ENCODE measurements at places on chromosomes 11 and 22. TPM values are rescaled to one million over a fixed set of nuclear protein-coding genes. Genes with fewer than 3 reads are reported as not detected.

EXPH5 gene
- total RNA-seq = under 0.01 TPM

CCDC188 gene
- 0.38 TPM for total RNA-seq

FOSL1 gene
- total RNA-seq = 17.5 TPM

ISX gene
- not detected for total RNA-seq

ROBO4 gene
- 1.1 TPM for total RNA-seq

FJX1 gene
- total RNA-seq = 156 TPM

HEPN1 gene
- not detected for total RNA-seq

TMPRSS13 gene
- not detected for total RNA-seq

DLG2 gene
- total RNA-seq = 1.4 TPM

BCO2 gene
- total RNA-seq = 0.38 TPM

CECR2 gene
- total RNA-seq = 1.1 TPM
